RPMI7951 (cell line): ENCODE measurements at places on chromosomes 4 and X.

DNA sequence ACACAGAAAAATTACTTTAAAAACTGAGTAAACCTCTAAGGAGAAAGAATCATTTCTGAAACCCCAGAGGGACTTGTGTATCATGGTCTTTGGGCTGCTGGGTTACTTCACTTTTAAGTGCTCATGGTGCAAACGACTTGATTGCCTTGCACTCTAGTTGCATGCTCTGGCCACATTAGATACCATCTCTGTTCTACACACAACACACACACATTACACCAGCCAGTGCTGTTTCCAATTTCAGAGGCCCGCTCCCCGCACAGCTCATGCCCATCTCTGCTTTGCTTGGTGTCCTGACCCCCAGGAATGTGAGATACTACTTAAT is 2.1 kb downstream of the PPP3CA start:
- peak; percentile 35 for DNase-seq

DNA sequence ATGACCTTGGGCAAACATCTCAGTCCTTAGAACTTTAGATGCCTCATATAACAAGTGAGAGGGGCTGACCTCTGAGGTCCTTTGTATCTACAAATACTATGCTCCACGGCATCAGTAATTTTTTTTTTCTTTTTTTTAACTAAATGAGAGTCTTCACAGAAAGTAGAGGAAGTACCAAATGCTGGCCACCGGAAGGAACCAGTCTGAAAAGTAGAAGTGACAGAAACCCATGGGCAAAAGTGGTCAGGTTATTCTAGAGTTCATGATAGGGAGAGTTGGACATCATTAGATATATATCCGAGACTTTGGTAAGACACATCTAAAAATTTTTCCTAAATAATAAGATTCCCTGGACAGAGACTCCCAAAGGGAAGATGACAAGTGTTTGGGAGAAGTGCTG is 53.7 kb downstream of the COQ2 start:
- no peak for DNase-seq

DNA sequence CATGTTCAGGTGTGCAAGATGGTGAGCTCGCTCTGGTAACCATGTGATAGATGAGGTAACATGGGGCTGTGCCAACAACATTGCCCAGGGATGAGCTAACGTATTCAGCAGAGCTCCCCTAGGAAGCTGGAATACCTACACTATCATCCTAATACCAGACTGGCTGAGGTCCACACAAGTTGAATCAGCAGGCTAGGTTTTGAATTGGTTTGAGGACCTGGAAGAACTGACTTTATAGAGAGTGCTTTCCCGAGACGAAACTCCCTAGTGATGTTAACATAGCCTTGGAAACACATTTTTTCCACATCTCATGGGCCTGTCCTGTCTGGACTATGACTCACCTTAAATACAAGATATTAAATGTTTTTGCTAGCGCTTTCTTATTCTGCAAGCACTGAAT is 56.7 kb downstream of the IGFBP7 start:
- DNase-seq, result no peak

- DNase-seq, result peak; percentile 46
Measured at GRCh38 chr4:159444678-159445077, 341.8 kb downstream of the RAPGEF2 start.

GRCh38 chrX:120740072-120740471 is 110.2 kb upstream of the C1GALT1C1 start:
- DNase-seq, result peak; percentile 29

GRCh38 chrX:131366407-131366806 is 77.3 kb upstream of the IGSF1 start:
- peak; percentile 1 for DNase-seq

GRCh38 chr4:98890702-98891455 is 38.1 kb downstream of the EIF4E start:
- no peak for DNase-seq

DNA sequence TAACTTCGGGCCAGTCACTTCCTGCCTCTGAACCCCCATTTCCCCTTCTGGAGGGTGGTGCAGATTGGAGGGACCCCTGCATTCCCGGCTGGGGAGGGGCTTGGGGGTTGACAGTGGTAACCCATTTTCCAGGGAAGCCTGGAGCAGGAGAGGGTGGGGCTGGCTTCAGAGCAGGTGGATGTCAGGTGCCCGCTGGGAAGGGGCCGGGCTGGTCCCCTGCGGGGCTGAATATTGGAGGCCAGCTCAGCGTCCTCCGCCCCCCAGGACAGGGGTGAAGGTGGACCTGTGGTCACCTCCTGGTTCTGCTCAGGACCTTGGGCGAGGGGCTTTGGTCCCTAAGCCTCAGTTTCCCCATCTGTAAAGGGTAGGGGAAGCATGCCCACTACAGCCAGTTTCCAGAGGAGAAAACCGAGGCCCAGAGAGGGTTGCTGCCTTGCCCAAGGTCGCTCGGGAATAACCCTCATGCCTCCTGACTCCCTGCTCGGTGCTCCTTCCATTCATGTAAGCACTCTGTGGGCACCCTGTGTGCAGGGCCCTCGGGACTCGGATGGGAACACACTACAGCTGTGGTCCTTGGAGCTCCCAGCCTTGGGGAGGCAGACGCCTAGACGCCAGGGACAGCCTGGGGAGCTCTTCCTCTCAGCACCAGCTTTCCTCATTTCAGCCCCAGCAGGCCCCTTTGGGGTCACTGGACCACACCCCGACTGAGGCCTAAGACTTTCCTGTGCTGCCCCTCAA is 683 bp downstream of the MAN2B2 start:
- no peak for DNase-seq

DNA sequence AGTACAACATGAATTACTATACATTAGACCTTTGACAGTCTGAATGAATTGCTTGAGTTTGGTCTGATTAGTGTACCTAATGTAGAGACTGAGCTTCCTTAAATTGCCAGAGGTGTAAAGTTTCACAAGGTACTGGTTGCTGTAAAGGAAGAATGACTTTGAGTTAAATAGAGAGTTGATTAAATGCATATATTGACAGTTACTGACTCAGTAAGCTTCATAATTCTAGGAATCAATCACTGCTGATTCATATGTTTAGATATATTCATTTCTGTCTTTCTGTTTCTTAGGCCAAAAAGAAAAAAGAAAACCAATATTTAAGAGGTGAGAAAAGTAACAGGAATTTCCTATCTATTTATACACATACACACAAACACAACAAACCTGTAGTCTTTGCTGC is 16.2 kb upstream of the ART3 start:
- DNase-seq, result no peak

DNA sequence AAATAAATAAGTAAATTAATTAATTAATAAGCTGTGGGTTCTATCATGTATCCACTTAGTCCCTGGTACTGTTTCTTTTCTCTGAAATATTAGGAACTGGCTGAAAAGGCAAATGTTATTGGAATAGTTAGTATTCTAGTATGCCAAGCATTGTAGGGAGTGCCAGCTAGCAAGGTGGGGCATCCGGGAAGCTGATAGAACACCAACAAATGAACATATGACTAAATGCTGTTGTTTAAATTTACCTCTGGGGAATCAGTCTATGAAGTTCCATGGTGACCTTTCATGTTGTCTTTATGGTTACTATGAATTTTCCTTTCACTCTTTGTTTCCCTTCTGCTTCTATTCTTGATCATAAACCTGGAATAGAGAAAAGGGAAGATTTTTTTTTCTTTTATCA is 32.7 kb downstream of the NUDT6 start:
- no peak for DNase-seq

- DNase-seq, result no peak
Measured at GRCh38 chrX:133608406-133608805, 193.1 kb upstream of the GPC4 start.

GRCh38 chr4:184768296-184768695 is 34.4 kb upstream of the CENPU start:
- DNase-seq, result no peak
